ENCODE measurements at places on chromosomes 2 and 18.

DNA sequence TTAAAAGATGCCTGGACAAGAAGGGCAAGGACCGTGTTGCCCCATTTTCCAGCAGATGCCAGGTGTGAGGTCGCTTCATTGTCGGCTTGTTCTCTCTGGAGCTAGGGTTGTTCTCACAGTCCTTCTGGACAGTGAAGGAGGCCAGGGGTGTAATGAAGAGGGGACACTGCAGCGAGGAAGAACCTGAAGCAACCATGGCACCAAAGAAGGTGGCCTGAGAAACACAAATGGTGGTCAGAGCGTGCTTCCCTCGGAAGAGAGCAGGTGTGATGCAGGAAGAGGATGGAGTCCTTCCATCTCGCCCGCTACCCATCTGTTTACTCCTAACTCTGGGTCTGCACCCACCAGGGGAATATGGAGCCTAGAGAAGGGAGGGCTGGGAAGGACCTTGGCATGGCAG lies 50.3 kb upstream of the TWIST2 start:
- DNase-seq: no peak

- DNase-seq: no peak
Observed at GRCh38 chr18:24995056-24995455, 356.9 kb downstream of the ZNF521 start.

DNA sequence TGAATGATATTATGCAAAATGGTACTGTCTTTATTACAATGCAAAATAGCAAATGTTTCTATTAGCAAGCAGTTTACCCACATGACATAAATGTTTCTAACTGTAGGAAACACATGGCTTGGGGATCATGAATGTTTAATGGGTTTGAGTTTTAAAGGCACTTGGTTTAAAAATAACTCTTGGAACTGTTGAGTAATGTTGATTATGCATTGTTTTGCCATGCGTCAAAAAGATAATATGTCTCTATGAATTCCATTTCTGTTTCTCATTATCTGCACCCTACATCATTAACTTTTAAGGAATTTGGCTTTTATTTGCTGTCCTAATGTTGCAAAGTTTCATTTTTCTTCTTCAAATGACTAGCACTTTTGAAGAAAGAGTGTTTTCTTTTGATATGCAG lies 1355.5 kb downstream of the SUCLG1 start:
- DNase-seq: no peak

GRCh38 chr2:129891341-129892320 lies 87.8 kb upstream of the RAB6C start:
- no peak for DNase-seq

DNA sequence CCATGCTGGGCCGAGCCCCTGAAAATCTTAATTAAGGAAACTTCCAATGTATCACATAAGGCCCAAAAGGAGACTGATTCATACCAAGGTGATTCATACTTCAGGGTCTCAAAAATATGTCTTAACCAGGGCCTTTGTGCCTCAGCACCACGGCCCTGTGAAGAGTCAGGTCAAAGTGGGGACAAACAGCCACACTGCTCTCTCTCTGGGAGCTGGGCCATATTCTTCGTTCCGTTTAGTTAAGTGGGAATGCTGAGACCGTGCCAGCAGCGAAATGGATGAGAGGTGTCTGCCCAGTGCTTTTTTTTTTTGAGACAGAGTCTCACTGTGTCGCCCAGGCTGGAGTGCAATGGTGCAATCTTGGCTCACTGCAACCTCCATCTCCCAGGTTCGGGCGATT lies 9.3 kb upstream of the PTMA start:
- DNase-seq: peak; percentile 39

All from Ammon's horn (tissue), 1 donor.